Neural progenitor cell (in vitro differentiated cells): ENCODE measurements at places on chromosomes 2 and 18. TPM values are rescaled to one million over a fixed set of nuclear protein-coding genes. Genes with fewer than 3 reads are reported as not detected.

The GPR45 gene
- total RNA-seq, result not detected in 2 replicates

The ANKAR gene
- total RNA-seq, result 5.0 and 12.0 TPM in 2 replicates

The CERKL gene
- total RNA-seq, result 0.25 TPM in 1 of 2 replicates, not detected in the other

The UNC50 gene
- 54.4 and 74.6 TPM in 2 replicates for total RNA-seq

DNA sequence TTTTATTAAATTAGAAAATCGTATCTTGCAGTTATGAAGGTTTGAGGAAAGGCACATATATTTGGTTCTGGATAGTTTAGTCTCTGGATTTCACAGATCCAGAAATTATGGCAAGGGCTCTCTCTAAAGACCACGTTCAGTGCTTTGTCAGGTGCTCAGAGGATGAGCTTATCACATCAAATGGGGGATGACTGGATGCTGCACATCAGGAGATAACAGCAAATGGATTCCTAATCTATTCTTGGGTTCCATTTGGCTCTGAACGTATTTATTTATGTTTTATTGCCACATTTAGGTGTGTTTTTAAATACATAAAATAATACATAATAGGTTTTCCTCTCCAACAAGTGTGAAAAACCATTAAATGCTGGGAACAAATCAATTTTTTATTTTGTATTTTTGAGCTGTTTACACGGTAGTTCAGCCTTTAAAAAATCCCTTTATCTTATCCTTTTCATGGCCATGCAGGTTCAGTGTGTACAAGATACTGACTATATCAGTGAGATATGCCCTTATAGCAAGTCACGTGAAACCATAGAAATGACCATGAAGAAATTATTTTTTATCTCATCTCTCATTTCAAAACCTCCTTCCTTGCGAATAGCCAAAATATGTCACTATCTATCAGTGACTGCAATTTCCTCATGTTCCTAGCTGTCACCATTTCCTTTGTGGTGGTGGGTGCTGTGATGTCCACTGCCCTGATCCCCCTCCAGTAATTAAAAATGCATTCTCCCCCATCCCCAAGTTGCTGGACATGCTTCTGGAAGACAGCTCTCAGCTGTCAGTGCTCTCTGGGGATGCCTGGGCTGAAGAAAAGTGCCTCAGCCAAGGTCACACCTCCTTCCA, 25.9 kb upstream of the CXCR4 start:
- no peak for DNase-seq

- no peak for DNase-seq
Observed at GRCh38 chr2:129723277-129724020, 256.0 kb upstream of the RAB6C start.

- no peak for DNase-seq
Observed at GRCh38 chr18:23066504-23067039, 68.7 kb upstream of the CABLES1 start.

DNA sequence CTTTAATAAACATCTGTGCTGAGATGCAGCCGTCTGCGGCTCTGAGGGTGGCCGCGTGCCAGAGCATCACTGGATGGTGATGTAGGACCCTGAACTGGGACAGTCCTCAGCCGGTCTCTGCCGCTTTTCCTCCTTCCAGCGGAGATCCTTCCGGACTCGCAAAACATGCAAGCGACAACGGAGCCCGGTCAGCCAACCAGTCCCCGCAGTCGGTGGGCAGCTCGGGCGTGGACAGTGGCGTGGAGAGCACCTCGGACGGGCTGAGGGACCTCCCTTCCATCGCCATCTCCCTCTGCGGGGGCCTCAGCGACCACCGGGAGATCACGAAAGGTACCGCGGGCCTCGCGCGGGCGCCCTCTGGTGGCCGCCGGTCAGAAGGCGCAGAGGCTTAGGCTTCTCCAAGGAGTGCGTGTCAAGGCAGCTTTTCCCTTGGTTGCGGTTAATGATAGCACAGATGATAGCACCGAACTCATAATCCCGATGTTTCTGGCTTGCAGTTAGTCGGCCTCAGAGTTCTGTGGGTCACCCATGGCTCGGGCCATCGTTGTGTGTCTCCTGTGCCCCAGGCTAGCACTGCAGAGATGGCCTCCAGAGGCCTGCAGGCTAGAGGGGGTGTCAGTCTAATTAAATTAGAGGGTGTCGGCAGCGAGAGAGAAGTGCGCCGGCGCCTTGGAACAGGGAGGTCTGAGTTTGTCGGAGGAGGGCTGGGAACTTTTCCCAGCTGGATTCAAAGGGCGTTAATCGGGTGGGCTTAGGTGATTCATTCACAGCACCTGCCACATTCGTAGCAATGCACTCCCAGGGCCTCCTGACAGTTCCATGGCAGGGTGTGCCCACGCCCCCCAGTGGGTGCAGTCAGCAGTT, 38.5 kb downstream of the LPIN1 start:
- DNase-seq, result peak; percentile 74

GRCh38 chr2:216083464-216084281, 2.0 kb downstream of the TMEM169 start:
- DNase-seq, result peak; percentile 87

- DNase-seq, result no peak
Observed at GRCh38 chr2:238892796-238893195, 44.9 kb downstream of the TWIST2 start.

DNA sequence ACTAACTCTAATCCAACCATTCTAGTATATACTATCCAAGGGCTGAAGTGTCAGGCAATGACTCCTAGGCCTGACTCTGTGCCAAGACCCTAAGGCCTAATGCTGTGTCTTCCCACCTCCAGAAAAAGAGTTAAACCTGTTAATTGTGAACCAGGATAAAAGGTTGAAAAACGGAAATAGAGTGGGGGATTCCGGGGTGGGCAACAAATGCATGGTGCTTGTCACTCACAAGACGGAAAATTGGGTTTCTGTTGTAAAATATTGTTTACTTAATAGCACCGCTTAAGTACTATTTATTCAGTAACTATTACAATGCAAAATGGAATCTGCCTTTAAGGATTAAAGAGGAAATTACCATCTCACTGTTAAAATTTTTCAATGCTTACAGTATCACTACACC, 3.2 kb downstream of the STK17B start:
- DNase-seq, result no peak

GRCh38 chr2:36329251-36329650, 26.3 kb upstream of the CRIM1 start:
- DNase-seq, result no peak

DNA sequence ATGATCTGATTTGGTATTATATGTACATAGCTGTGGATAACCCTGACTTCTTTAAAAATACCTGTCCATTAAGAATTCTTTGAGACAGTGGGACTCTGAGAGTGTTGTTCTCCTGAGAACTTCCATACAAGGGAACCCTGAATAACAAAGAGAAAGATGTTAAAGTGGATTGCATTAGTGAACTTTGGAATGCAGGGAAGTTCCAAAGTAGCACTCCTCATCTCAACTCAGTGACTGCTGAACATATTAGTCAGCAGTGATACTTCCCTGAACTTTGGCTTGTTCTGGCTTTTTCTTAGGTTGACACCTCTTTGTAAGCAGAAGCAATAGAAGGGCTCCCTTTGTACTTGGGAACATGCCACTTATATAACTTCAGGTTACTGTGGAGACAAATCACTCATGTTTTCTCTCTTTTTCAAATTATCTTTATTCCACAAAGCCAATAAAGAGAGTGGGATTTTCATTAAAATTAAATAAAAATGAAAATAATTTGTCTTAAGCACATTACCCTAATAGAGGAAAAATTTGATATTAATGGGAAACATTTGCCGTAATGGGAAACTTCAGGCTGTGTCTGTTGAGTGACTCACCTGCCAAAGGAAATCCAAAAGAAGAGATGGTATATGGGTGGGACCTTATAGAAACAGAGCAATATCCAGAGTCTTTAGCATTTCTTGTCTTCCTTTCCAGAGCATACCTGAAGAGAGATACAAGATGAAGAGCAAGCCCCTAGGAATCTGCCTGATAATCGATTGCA, 33.3 kb downstream of the CFLAR start:
- DNase-seq, result no peak

DNA sequence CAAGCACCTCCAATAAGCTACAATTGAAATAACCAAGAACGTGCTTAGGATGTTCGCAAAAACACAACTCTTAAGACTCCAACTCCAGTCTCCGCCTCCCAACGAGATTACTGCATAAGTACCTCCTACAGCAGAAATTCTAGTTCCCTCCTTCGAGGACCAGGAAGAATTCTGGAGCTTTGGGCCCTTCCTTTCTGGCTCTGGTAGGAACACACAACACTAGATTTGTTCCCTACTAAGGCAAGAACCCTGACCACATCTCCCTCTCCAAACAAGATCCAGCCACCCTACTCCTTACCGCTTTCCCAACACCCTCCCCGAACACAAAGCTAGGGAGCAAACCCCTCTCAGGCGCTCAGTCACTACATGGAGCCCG, 721 bp downstream of the ADAM17 start:
- peak; percentile 73 for DNase-seq

GRCh38 chr2:38079116-38080052, 3.4 kb upstream of the CYP1B1 start:
- peak; percentile 38 for DNase-seq

- no peak for DNase-seq
Observed at GRCh38 chr18:76335859-76336640, 159.0 kb downstream of the ZNF516 start.

DNA sequence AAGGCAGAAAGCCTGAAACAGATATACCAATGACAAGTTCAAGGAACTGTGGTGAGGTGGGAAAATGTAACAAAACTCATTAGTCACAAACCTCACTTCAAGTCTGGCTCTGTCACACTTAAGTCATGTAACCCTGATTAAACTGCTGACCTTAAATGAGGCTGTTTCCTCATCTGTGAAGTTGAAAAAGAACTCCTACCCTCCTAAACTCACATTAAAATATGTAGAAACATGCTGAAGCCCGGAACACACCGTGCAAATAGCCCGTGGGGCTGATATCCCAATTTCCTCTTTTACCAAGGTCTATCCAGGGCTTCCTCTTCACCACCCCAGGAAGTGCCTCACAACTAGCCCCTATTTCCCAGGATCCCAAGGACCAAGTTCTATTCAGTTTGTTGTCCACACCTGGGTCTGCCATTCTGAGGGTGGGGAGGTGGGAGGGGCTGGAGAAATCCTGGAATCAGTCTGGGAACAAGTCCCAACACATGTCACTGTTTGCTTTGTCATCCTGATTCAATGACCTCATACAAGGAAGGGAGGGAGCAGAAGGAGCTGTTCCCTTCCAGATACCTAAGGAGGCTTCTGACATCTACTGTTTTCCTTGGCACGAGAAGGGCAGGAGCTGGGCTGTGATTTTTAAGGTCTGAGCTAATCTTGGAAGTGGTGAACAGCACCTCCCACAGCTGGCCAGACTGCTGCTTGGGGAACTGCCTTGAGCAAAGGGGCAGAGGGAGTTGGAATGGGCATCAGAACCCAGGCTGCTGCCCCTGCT, 42.3 kb downstream of the SLC4A1AP start:
- DNase-seq, result no peak

DNA sequence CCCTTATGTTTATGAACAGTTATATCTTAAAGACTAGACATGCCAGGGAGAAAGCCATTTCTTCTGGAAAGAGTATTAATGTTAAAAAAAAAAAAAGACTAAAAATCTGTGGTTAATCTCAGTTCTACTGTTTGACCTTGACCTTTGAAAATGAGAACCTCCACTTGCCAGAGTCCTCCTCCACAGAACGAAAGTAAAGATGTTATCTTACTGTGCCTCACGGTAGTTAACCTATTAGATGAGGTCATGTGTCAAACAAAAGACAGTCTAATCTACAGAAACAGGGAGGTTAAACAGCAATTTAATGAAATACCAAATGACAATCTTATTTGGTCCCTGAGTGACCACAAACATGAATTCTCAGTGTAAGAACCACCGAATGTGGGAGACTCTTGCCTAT, 51.2 kb downstream of the SLC14A2 start:
- no peak for DNase-seq

GRCh38 chr2:83282841-83283240, 1176.2 kb downstream of the SUCLG1 start:
- no peak for DNase-seq

- no peak for DNase-seq
Observed at GRCh38 chr2:85653996-85654395, 14.0 kb downstream of the SFTPB start.

GRCh38 chr2:32918774-32919173, 28.0 kb upstream of the LTBP1 start:
- DNase-seq, result no peak

DNA sequence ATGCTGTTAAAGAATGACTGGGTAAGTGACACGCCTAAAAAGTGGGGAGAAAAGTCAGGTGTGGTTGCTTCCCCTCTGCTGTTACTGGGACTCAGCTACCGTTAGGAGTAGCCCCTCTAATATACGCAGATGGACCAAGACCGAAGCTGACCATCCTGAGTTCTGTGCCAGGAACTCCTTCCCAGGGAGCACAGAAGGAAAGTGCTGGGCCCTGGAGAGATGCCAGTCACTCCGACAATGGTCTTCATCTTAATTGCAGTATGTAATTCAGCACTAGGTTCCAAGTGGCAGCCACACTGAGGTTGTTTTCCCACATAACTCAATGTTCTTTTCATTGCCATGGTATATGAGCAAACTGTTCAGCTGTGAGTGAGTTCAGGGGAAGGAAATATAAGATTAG, 19.6 kb upstream of the TMEM200C start:
- no peak for DNase-seq

DNA sequence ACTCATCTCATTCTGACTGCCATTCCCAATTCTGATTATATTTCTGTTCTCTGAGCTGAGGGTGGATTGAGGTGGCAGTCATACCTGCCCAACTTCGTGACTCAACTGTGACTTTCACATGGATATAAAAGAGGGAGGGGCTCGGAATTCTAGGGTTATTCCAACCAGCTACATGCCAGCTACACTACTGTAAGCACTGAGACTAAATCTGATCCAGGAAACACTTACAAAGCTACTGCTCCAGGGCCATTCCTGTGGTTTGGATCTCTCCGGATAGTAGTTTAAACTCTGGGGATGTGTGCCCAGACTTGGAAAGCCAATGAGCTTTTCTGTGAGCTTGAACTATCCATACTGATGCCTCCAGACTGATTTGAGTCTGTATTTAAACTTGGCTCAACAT, 7.9 kb downstream of the MAP2 start:
- no peak for DNase-seq

DNA sequence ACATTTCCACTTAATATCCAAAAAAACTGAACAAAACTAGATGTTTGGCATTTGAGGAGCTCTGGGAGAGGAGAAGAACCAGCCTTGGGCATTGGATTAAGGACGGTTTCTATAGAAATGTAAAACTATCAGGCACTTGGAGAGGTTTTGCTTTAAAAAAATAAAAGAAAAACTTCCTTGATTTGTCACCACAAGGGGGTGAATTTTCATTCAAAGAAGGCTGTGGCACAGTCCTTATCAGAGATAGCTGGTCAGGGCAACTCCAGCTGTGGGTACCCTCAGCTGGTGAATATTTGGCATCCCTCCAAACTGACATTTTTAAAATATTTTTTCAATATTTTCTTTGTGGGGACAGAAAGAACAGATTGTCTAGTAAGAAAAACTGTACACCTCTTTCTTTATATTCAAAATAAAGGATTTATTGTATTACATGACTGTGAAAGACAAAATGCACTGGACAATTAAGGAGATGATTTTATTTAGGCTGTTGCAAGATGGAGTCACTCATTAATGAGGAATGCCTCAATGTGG, 46.1 kb upstream of the TBC1D8 start:
- no peak for DNase-seq

GRCh38 chr18:46167971-46168370, 63.8 kb downstream of the HAUS1 start:
- DNase-seq, result no peak

GRCh38 chr2:8243748-8244400, 438.0 kb upstream of the ID2 start:
- DNase-seq, result no peak
